Nucleus accumbens (tissue), 56 donors: ENCODE measurements at places on chromosomes 1 and 21.

DNA sequence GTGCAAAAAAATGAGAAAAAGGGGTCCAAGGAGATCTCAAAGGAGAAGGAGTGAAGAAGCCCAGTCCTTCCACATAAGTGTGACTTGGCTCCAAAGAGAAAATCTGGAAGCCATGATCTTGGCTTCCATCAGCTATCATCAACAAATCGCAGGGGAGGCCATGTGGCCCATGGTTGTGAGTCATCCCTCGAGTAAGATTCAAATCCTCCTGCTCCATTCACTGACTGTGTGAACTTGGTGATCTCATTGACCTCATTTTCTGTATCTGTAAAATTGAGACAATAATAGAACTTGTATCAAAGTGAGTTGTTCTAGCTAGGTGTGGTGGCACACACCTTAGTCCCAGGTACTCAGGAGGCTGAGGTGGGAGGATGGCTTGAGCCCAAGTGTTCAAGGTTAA lies 79.1 kb upstream of the OLIG2 start:
- DNase-seq: no peak

DNA sequence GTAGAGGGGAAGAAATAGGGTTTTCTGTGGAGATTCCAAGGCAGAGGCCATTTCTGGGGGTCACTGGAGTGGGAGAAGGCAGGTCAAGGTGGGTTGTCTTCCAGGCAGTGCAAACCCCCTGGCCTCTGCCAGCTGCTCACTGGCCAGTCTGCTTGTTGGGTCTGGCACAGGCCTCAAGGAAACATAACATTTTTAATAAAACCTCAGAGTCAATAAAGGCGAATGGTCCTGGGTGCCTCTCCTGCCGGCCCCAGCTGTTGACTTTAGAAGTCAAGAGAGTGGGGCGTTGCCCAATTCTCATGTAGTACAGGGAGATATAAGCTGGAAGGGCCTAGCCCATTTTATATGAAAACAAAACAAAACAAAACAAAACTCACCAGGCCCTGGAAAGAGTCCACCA lies 36.6 kb downstream of the RUNX3 start:
- no peak for DNase-seq

DNA sequence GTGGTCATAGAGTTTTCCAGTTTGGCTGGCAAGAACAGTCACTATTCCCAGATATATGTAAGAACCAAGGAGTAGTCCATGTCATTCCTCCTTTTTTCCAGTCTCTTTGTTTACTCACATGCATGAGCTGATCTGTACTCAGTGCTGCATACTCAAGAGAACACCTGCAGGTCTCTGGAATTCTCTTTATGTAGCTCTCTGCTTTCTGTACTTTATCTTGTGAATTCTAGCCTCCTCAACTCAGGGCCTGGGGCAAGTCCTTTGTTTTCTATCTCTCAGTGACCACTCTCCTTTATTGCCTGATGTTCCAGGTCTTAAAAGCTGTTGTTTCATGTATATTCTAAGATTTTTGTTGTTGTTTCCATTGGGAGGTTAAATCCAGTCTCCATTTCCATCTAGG lies 478.9 kb downstream of the DPYD start:
- no peak for DNase-seq

DNA sequence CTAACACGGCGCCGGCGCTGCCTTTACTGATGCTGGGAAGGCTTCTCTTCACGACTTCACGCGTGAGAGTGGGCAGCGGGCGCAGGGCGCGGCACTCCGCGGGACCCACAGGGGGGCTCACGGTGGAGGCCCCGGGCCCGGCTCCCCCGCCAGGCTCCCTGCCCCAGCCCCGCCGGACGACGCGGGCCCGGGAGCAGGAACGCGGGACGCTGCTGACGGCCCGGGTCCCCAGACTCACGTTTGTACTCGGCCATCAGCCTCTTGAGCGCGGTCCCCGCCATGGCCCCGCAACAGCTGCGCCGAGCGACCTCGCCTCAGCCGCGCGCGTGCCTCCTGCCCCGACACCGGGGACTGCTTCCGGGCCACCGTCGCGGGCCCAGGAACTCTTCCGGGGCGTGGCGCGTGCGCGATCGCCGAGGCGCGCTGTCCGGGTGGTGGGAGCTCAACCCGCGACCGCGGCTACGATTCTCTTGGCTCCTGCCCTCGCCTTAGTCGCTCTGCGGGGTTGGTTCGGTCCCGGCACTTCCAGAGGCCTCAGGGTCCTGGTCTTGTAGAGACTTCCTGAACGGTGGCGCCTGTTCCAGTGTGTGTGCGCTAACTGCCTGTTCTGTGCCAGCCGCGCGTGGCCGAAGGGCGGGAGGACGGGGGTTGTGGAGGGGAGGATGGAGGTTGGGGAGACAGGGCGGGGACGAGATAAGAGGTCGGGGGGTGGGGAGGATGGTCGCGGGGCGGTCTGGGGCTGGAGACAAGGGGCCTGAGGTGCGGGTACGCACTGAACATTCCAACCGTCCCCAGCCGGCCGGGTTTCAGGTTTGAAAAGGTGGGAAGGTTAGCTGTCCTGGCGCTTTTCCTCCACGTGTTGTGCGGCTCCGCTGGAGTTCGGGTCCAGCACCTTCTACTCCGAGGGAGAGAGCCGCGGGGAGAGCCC lies at the start of gene UBE2G2:
Gene UBE2G2 (minus strand): TSS at position 353 of the 928 bp plus-strand sequence. CDS start 72 bp downstream, at position 281.
- peak; percentile 79 for DNase-seq

GRCh38 chr21:15272171-15272570 lies 207.4 kb upstream of the NRIP1 start:
- no peak for DNase-seq

- no peak for DNase-seq
Measured at GRCh38 chr1:59596432-59596831, 218.3 kb upstream of the HOOK1 start.
